Mesendoderm (in vitro differentiated cells): ENCODE measurements at places on chromosomes 6 and 20.

DNA sequence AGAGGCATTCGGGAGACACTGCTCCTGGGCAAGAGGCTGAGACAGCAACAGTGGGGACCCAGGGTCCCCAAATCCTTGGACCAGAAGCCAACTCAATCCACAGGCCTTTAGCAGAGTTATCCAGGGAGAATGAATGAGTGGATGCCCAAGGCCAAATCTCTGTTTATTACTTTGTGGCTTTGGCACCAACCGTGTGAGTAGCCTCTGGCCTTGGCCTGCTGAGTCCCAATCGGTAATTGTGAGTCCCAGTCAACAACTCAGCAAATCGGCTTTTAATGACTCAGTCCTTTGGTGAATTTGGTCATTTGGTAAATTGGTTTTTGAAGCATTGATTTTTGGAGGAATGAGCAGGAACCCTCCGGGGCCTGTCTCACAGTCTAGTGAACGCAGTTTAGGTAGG, 29.1 kb upstream of the ECI2 start:
- no peaks in the 10 kb centered on the region for H3K36me3 ChIP-seq
- no peak for DNase-seq
- no peak overlapping the region for H3K4me3 ChIP-seq
- no peak overlapping the region for H3K27ac ChIP-seq
- no peaks in the 10 kb centered on the region for H3K27me3 ChIP-seq

- H3K27ac ChIP-seq: no peak overlapping the region
- H3K36me3 ChIP-seq: no peaks in the 10 kb centered on the region
- H3K4me3 ChIP-seq: no peak overlapping the region
- no peaks in the 10 kb centered on the region for H3K27me3 ChIP-seq
- DNase-seq: no peak
- peaks cover under 1% of the 10 kb centered on the region for H3K4me1 ChIP-seq
Observed at GRCh38 chr6:104306211-104306610, 553.5 kb downstream of the HACE1 start.

- DNase-seq: peak; percentile 49
- H3K27ac ChIP-seq: no peak overlapping the region
- H3K36me3 ChIP-seq: no peaks in the 10 kb centered on the region
- H3K4me1 ChIP-seq: no peaks in the 10 kb centered on the region
- H3K27me3 ChIP-seq: no peaks in the 10 kb centered on the region
Observed at GRCh38 chr6:16345449-16346330, 107.3 kb downstream of the GMPR start.

GRCh38 chr6:80094017-80094416, 12.5 kb upstream of the BCKDHB start:
- DNase-seq: peak; percentile 6
- H3K27me3 ChIP-seq: no peaks in the 10 kb centered on the region
- H3K36me3 ChIP-seq: no peaks in the 10 kb centered on the region

DNA sequence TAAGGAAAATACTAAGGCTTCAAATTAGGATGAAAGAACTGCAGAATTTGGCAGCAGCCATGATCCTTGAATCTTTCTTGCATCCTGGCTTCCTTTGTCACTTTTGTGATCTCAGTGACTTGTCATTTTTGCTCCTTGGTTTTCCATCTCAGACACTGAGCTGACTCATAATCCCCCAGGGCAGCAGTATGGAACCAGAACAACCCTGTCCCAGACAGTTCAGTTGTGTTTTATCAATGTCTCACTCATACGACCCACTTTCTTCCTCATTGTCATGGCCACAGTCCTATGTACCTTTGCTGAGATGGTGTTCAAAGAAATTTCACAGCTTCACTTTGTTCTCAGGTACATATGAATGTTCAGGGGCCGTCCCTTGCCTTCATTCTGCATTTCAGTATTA, 488.5 kb upstream of the BTBD3 start:
- no peaks in the 10 kb centered on the region for H3K4me1 ChIP-seq
- H3K36me3 ChIP-seq: no peaks in the 10 kb centered on the region
- H3K4me3 ChIP-seq: no peak overlapping the region
- no peak for DNase-seq

DNA sequence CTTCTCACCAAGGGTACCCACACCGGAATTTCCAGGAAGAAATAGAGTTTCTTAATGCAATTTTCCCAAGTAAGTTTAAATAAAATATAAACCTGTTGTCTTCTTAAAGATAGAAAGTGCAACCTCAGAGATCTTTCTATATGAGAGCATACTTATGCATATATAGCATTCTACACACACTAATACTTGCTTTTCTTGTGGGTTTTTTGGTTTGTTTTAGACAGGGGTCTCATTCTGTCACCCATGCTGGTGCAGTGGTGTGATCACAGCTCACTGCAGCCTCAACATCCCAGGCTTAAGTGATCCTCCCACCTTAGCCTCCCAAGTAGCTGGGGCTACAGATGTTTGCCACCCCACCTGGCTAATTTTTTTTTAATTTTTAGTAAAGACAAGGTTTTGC, 15.7 kb downstream of the AMD1 start:
- H3K36me3 ChIP-seq: peaks cover 5% of the 10 kb centered on the region
- DNase-seq: no peak
- no peak overlapping the region for H3K27ac ChIP-seq
- H3K4me1 ChIP-seq: no peaks in the 10 kb centered on the region
- no peak overlapping the region for H3K4me3 ChIP-seq

- no peaks in the 10 kb centered on the region for H3K27me3 ChIP-seq
- no peak for DNase-seq
- peaks cover 24% of the 10 kb centered on the region for H3K4me1 ChIP-seq
- H3K4me3 ChIP-seq: no peak overlapping the region
- no peaks in the 10 kb centered on the region for H3K36me3 ChIP-seq
Observed at GRCh38 chr6:15257357-15258132, 11.7 kb downstream of the JARID2 start.

GRCh38 chr6:139591075-139591865, 216.8 kb upstream of the CITED2 start:
- H3K27me3 ChIP-seq: no peaks in the 10 kb centered on the region
- no peak for DNase-seq

GRCh38 chr6:51139950-51140385, 321.3 kb downstream of the TFAP2B start:
- no peaks in the 10 kb centered on the region for H3K27me3 ChIP-seq
- no peaks in the 10 kb centered on the region for H3K36me3 ChIP-seq
- DNase-seq: no peak
- H3K4me3 ChIP-seq: no peak overlapping the region

- peaks cover 2% of the 10 kb centered on the region for H3K27me3 ChIP-seq
- peak; percentile 65 for DNase-seq
- H3K36me3 ChIP-seq: no peaks in the 10 kb centered on the region
Observed at GRCh38 chr6:111478064-111478476, 4.9 kb downstream of the REV3L start.

- peak; percentile 85 for DNase-seq
- H3K36me3 ChIP-seq: peaks cover 9% of the 10 kb centered on the region
- H3K4me1 ChIP-seq: peaks cover 7% of the 10 kb centered on the region
- H3K27ac ChIP-seq: no peak overlapping the region
- no peak overlapping the region for H3K4me3 ChIP-seq
Observed at GRCh38 chr6:159758031-159759001, 3.5 kb upstream of the ACAT2 start.

- no peak overlapping the region for H3K27ac ChIP-seq
- H3K4me1 ChIP-seq: peaks cover 3% of the 10 kb centered on the region
- H3K27me3 ChIP-seq: no peaks in the 10 kb centered on the region
- H3K4me3 ChIP-seq: no peak overlapping the region
Observed at GRCh38 chr6:40946738-40947301, 92.2 kb downstream of the UNC5CL start.

DNA sequence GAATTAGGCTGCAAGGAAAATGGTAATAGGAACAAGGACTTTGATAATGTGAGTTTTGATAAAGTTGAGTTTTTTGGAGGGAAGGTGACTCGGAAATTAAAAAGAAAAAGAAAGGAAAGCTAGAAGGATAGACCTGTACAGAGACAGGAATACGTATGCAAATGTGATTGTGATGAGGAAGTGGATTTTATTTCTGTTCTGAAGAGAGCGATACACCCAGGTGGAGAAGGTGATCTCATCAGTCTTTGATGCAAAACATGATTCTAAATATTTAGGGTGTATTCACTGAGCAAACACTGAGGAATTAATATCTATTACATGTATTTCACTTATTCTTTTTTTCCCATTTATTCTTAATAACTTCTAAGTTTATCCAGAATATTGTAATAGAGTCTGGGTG, 9.2 kb upstream of the PLEKHG1 start:
- no peaks in the 10 kb centered on the region for H3K4me1 ChIP-seq
- H3K36me3 ChIP-seq: no peaks in the 10 kb centered on the region
- no peak for DNase-seq
- H3K27me3 ChIP-seq: no peaks in the 10 kb centered on the region
- H3K27ac ChIP-seq: no peak overlapping the region

- H3K27me3 ChIP-seq: no peaks in the 10 kb centered on the region
- H3K27ac ChIP-seq: no peak overlapping the region
- no peaks in the 10 kb centered on the region for H3K4me1 ChIP-seq
Observed at GRCh38 chr6:77987035-77987384, 334.2 kb downstream of the MEI4 start.

DNA sequence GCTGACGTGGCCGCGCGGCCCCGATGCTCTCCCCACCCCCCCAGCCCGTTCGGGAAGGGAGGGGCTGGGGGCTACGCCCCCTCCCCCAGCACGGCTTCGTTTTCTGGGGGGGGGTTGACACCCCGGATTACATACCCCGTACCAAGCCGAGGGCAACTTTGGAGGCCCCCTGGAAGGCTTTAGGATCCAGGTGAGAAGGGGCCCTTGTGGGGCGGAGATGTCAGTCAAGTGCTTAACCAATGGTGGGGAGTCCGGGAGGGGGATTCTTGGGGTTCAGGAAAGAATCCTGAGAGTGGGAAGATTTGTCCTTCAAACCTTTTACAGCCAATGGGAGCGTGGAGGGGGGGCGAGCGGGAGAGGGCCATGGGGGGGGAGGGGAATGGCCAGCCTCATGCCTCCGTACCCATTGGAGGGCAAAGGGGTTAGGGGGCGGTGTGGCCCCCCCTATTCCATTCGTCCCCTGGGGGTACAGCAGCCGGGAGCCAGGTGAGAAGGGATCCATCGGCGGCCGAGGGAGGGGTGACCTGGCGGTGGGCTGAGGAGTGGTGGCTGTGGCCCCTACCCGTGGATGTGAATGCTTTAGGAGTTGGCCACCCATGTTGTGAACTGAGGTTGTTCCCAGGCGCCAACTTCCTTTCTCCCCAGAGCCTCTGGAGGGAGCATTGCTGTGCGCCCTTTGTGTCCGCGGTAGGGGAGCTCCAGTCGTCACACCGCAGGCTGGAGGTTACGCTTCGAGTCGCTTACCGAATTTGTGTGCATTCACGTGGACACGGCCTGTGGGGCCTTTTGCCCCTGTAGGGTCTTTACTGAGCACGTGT, 682 bp downstream of the BRD2 start:
- H3K27ac ChIP-seq: peak overlapping the region; percentile 100
- peaks cover 8% of the 10 kb centered on the region for H3K4me1 ChIP-seq
- peak overlapping the region; percentile 53 for H3K4me3 ChIP-seq
- H3K27me3 ChIP-seq: no peaks in the 10 kb centered on the region
- peak; percentile 95 for DNase-seq

GRCh38 chr6:1491591-1492319, 102.4 kb downstream of the FOXF2 start:
- no peak overlapping the region for H3K27ac ChIP-seq
- no peaks in the 10 kb centered on the region for H3K36me3 ChIP-seq
- H3K4me3 ChIP-seq: no peak overlapping the region
- peak; percentile 15 for DNase-seq
- no peaks in the 10 kb centered on the region for H3K4me1 ChIP-seq

DNA sequence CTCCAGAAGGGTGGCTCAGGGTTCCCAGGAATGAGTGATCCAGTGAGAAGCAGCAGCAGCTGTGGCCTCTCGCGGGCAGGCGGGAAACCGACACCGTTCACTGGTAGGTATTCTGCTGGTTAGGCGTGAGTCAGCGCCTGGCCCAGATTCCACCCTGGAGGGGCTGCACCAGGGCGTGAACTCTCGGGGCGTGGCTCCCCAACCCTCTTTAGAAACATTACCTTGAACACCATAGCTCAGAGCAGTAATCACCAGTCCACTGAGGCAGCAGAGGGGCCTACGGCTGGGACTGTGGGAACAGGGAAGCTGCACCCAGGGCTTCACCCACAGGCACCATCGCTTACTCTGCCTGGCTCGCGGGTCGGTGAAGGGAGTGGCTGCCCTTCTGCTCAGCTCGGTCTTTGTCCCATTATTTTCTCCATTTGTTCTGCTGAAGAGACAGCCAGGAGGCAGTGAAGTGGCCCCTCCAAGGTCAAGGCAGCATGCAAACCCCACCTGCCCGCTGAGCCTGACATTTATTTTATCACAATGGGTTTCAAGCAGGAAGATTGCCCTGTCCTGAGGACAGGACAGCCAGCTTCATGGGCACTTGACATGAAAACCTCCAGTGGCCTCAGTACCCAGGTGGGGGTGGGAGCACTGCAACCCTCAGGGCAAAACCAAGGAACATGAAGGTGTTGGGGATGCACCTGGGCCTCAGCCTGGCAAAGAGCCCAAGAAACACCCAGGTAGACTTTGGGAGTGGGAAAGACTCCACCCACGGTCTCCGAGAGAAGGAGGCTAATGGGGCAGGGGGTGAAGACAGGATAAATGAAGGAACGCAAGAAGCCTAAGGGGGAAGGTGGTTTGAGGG, 51.0 kb upstream of the CD93 start:
- no peaks in the 10 kb centered on the region for H3K36me3 ChIP-seq
- no peak overlapping the region for H3K27ac ChIP-seq
- H3K4me3 ChIP-seq: no peak overlapping the region
- H3K27me3 ChIP-seq: no peaks in the 10 kb centered on the region
- H3K4me1 ChIP-seq: no peaks in the 10 kb centered on the region
- peak; percentile 33 for DNase-seq

DNA sequence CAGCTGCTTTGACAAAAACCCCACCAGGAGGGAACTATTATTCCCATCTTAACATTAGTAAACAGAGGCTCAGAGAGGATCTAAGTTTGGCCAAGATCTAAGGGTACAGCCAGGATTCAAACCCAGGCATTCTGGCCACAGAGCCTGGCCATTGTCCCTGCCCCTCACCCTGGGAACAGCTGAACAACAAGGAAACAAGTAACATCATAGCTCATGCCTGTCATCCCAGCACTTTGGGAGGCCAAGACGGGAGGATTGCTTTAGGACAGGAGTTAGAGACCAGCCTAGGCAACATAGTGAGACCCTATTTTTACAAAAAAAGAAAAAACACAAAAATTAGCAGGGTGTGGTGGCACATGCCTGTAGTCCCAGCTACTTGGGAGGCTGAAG, 27.5 kb downstream of the TOX2 start:
- no peaks in the 10 kb centered on the region for H3K4me1 ChIP-seq
- H3K36me3 ChIP-seq: no peaks in the 10 kb centered on the region
- H3K27me3 ChIP-seq: no peaks in the 10 kb centered on the region
- DNase-seq: no peak
- no peak overlapping the region for H3K27ac ChIP-seq
